ENCODE measurements at places on chromosomes 12 and 14.
A peak's percentile ranks its signal among the peaks of the same experiment; 100 is the strongest.

- H3K27me3 ChIP-seq = no peaks in the 10 kb centered on the region
- no peak overlapping the region for H3K27ac ChIP-seq
- peaks cover 14% of the 10 kb centered on the region for H3K4me1 ChIP-seq
Observed at GRCh38 chr14:63406333-63406732, 87.6 kb upstream of the GPHB5 start.

- no peak overlapping the region for H3K27ac ChIP-seq
- no peak for DNase-seq
- H3K27me3 ChIP-seq = no peaks in the 10 kb centered on the region
Observed at GRCh38 chr12:103799504-103799856, 41.6 kb downstream of the NT5DC3 start.

DNA sequence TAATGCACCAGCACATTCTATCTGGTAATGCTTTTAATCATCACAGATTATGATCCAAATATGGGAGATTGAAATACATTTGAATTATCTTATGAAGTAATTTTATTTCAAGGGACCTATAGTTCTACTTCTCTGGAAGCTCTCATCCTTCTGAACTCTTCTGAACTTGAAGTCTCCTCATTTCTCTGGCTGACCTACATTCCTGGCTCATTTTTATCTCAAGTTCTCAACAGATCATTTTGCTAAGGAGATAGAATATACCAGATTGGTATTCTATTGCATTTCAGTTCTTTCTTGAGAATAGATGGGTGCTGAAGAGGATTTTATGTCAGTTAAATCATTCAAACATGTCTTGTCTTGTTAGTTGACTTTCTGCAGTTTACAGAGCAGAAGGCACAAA is 7.9 kb downstream of the HMGA2 start:
- no peak for DNase-seq
- peaks cover 50% of the 10 kb centered on the region for H3K27me3 ChIP-seq
- H3K27ac ChIP-seq = no peak overlapping the region

DNA sequence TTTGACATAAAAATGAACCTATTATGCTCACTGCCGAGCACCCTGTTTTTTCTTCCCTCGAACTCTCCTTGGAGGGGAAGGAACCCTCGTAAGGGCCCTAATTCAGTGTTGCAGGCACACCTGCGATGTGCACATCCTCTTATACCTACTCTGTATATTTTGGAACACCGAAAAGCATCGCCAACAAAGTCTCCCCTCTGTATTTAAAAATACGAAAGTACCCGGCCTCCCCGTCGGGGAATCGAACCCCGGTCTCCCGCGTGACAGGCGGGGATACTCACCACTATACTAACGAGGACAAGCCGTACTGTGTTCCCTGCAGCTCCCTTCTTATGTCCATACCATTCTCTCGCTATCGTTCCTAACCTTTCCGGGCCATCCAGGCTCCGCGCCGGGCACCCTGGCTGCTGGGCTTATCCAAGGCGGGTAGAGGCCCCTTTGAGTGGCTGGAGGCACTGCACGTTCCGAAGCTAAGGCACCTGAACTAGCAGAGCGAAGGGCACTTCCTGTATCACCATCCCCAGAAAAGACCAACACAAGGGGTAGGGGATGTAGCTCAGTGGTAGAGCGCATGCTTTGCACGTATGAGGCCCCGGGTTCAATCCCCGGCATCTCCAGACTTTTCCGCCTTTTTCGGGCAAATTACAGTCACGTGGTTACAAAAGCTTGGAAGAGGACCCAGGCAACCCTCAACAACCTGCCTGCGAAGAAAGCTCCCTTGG is 25.1 kb upstream of the UBC start:
- H3K4me3 ChIP-seq = no peak overlapping the region
- H3K36me3 ChIP-seq = peaks cover 19% of the 10 kb centered on the region
- DNase-seq = peak; percentile 87
- no peak overlapping the region for H3K27ac ChIP-seq
- no peaks in the 10 kb centered on the region for H3K27me3 ChIP-seq
- H3K4me1 ChIP-seq = peaks cover 21% of the 10 kb centered on the region

Measured in T-helper 2 cell treated with Interferon-gamma antibody and Interleukin-4, amounts not matched to agents 5 μg/mL and 100 μg/mL, for 36 hours (primary cell).